ENCODE measurements at places on chromosomes 2 and 18.

DNA sequence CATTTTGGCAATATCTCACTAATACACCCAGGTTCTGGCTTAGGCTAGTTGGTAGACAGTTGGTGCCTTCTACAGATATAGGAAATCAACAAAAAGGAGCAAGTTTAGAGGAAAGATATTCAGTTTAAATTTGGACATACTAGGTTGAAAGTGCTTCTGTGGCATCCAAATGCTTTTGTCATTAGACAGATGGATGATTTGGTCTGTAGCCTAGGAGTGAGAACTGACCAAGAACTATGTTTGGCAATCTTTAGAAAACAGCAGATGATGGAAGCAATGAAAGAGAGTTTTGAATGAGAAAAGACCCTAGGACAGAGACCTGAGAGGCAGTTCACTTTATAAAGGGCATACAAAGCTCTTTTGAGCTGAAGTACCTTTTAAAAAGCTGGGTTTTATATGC, 201.3 kb upstream of the FSHR start:
- no peak for DNase-seq

- DNase-seq: no peak
Measured at GRCh38 chr18:78905334-78905733, 74.3 kb upstream of the SALL3 start.

- no peak for DNase-seq
Measured at GRCh38 chr2:41940745-41941063, 107.1 kb upstream of the PKDCC start.

GRCh38 chr18:13124411-13124810, 94.1 kb upstream of the LDLRAD4 start:
- DNase-seq: no peak

DNA sequence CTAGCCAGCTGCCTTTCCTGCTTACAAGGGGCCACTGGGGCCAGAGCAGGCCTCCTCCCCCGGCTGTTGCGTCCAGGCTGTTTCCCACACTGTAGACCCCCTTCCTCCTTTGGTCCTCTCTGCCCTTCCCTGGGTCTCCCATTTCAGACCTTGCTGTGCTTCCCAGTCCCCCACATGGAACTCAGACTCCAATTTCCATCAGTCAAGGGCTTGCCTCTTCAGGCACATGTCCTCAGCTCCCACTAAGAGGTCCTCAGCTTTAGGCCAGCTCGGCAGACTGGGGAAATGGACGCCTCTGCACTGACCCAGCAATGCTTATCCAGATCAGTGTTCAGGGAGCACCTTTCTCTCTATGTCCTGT, 98.0 kb upstream of the BZW1 start:
- no peak for DNase-seq

DNA sequence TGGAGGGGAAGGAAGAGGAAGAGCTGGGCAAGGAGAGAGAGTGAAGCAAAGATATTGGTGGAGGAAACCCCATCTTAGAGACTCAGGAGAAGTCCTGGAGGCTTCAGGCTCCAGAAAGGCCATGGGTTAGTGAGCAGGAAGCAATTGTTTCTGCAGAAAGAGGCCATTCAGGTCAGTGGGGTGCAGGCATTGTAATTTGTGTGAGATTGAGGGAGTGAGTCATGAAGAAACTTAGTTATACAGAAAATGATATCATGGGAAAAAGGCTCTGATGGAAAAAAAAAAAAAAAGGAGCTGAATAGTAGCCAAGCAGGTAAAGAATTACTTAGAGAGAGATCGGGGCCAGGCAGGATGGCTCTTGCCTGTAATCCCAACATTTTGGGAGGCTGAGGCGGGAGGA, 4.0 kb downstream of the EMILIN2 start:
- no peak for DNase-seq

- no peak for DNase-seq
Measured at GRCh38 chr18:67243799-67244587, 272.5 kb downstream of the DSEL start.

GRCh38 chr2:156800781-156801361, 364.7 kb downstream of the GPD2 start:
- peak; percentile 91 for DNase-seq
